ENCODE measurements at places on chromosomes 6 and 20. TPM values are rescaled to one million over a fixed set of nuclear protein-coding genes. Genes with fewer than 3 reads are reported as not detected.

NKAPL gene
- total RNA-seq, result not detected

HSPA1A gene
- total RNA-seq, result 54.0 TPM

MAPK13 gene
- total RNA-seq, result 15.2 TPM

NRM gene
- 27.3 TPM for total RNA-seq

TGM3 gene
- not detected for total RNA-seq

MROH8 gene
- 0.50 TPM for total RNA-seq

DLL1 gene
- 3.8 TPM for total RNA-seq

ZNF334 gene
- 15.9 TPM for total RNA-seq

ROS1 gene
- not detected for total RNA-seq

SLC12A5 gene
- 5.9 TPM for total RNA-seq

PAK5 gene
- total RNA-seq, result 0.44 TPM

SLC22A16 gene
- not detected for total RNA-seq

CRIP3 gene
- total RNA-seq, result 46.3 TPM

CST7 gene
- total RNA-seq, result not detected

SUMO4 gene
- 1.3 TPM for total RNA-seq

ISM1 gene
- total RNA-seq, result 0.78 TPM

EPB41L1 gene
- total RNA-seq, result 42.0 TPM

HSPA1L gene
- total RNA-seq, result 1.9 TPM

HLA-DPA1 gene
- 6.2 TPM for total RNA-seq

POM121L2 gene
- total RNA-seq, result 0.09 TPM

HLA-DQB2 gene
- total RNA-seq, result not detected

EYS gene
- total RNA-seq, result not detected

PCSK2 gene
- 1.9 TPM for total RNA-seq

E2F1 gene
- total RNA-seq, result 35.3 TPM

PNPLA1 gene
- not detected for total RNA-seq

PBX2 gene
- 130 TPM for total RNA-seq
